ENCODE measurements at places on chromosomes 7 and 10.

DNA sequence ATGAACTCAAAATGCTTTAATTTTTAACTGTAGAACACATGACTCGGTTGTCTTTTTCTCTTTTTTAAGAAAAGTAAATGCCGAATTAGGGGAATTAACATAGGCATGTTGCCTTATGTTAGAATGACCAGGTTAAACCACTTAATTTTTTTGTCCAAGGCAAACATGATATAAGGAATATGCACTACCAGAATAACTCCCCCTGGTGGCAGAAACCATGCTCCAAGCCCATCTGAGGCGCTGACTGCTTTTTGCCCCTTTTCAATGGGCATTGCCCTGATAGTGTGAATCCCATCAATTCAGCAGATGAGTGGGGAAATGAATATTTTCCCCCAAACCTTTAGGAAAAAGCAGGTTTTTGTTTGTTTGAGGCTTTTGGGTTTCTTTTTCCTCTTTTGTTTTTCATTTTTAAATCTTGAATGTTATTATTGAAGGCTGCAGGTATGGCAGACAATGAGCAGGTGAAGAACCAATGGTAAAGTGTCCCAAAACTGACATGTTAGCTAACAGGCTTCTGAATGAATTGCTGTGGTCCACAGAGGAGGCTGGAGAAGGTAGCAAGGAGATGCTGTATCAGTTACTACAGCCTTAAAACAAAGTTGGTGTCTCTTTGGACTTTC, 284.3 kb downstream of the SORCS3 start:
- no peak for DNase-seq

GRCh38 chr7:2168615-2169311, 64.0 kb downstream of the MAD1L1 start:
- no peak for DNase-seq

DNA sequence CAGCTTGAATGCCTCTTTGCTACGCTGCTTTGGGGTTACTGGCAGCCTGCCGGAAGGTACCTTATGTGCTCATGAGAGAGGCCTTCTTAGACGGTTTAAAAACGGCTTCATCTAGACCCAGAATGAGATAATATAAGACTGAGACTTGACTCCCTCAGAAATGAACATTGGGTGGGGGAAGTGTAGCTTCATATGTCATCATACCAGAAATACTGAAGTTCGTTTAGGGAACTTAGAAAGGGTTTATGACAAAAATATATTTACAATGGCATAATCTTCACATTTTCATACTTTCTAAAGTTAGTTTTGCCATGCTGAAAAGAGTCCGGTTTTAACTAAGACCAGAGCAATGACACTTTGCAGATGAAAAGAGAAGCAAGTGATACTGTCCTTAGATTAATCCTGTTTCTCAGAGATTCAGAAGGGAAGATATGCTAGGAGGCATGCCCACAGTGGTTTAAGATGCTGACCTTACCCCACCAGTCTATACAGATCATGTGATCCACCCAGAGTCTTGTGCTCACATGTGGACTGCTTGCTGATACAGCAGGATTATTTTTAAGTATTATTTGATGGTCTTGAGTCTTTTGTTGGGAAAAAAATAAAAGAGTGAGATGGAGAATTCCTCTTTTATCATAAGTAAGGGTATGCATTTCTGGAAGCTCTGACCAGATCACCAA, 40.8 kb upstream of the HGF start:
- no peak for DNase-seq

- DNase-seq = no peak
Measured at GRCh38 chr7:91656541-91657482, 223.7 kb downstream of the MTERF1 start.

DNA sequence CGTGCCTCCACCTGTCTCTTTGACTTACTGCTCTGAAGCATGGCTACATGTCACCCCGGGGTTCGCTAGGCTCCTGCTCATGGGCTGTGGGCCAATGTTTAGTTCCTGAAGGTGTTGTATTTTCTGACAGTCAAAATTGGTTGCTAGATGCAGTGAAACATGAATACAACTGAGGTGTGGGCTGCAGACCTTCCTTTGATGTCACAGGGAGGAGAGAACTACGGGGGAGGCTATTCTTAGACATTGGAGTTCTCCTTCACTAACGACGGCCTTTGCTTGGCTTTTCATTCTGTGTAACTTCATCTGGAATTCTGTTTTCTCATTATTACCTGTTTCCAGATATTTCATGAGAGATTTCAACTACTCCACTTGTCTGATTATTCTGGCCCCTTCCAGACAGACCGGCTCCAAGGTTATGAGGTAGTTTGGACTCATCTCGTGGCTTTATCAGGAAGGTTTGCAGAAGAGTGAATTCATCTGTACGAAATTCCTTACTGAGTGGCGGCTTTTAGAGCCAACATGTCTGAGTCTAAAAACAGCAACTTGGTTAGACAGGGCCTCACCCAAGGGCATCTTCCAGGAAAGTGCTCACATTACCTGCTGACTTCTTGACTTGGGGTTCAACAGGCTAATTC, 774.7 kb downstream of the SUGCT start:
- DNase-seq = no peak

DNA sequence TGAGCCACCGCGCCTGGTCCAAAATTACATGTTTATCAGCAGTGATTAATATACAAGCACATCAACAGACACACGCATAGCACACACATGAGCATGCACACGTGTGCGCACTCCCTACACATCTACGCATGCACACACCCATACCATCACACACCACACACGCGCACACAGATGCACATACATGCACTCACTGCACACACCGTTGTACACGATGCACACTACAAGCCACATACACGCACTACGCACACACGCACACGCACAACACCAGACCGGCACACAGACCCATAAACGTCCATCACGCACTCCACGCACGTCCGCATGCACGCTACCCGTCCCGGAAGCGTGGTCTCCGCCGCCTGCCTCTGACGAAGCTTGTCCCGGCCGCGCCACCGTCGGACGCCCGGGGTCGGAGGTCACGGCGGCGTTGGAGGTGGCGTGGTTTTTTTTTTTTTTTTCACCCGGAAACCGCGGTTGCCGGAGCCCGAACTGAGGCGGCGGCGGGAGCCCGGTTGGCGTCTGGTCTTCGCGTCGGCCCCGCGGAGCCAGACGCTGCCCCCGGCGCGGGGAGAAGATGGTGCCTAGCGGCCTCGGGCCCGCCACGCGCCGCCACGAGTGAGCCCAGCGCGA, at the start of gene TMEM248:
TMEM248 (plus strand) TSS at position 457 of the 627 bp plus-strand sequence. CDS start 20,641 bp downstream, outside the sequence.
- DNase-seq = peak; percentile 85

DNA sequence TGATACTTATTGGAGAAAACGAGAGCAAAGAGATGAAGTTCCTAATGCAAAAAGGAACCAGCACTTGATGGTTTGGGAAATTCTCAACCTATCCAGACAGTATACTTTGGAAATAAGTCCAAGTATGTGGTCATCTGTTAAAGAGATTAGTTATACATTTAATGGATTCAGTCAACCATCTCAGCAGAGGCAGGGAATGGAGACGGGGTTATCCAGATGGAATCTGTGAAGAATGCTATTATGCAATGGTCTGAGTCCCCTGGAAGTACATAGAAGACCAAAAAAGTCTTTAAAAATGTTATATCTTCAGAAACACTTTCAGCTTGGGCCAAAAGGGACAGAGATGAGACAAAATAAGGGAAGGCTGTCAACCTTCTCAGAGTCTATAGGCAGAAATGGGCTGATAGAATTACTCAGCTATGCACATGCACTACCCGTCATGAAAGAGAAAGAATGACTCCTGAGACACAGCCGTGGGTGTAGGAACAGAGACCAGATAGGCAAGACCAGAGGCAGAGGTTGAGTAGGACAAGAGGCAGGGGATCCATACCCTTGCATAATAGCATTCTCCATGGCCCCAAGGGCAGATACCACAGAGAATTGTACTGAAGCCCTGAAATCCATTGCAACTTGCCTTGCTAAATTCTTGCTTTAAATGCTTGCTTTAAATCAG, 738.8 kb upstream of the POT1 start:
- DNase-seq = no peak

Measured in activated T-cell treated with anti-CD3 and anti-CD28 coated beads for 1 hour (primary cell).